Activated CD8-positive, alpha-beta T cell treated with anti-CD3 and anti-CD28 coated beads, Interleukin-2, amount 10 ng/mL, durations not matched to agents 7 days and 5 days (primary cell): ENCODE measurements at places on chromosomes 13 and 19.

DNA sequence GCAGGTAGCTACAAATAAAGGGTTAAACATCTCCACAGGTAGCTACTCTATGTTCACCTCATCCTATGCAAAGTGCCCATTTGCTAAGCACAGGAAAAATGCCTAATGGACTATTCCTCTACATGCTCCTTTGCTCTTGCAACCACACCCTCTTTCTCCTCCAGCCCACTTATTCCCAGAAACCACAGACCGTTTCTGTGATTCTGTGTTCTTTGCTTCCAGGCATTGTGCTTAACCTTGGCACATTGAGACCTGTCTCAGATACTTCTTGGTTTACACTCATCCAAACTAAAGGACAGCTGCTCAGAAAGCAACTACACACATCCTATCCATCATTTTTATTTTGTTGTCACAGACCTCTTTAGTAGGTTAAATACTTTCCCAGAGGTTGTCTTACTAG, 785.0 kb upstream of the MIR17HG start:
- no peak for DNase-seq

GRCh38 chr19:32802840-32803239, 66.7 kb downstream of the SLC7A9 start:
- DNase-seq: no peak

GRCh38 chr13:76438050-76438449, 448.2 kb downstream of the KCTD12 start:
- no peak for DNase-seq

DNA sequence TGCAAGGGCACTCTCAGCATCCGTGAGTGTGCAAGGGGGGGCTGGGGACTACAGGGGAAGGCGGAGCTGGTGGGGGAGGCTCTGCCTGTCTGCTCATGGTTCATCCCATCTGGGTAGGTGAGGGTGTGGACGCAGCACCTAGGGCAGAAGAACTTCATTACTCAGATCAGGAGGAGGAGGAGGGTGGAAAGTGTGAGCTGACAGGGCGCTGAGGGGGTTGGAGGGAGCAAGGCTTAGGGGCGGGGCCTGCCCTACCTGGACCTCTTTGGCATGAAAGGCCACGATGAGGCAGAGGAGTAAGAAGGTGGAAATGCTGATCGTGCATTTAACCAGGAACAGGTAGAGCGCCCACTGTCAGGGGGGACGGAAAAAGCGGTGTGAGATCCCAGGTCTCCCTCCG, 4.5 kb downstream of the KCNN4 start:
- DNase-seq: no peak

- DNase-seq: no peak
Observed at GRCh38 chr19:17543986-17544385, 11.5 kb upstream of the COLGALT1 start.

DNA sequence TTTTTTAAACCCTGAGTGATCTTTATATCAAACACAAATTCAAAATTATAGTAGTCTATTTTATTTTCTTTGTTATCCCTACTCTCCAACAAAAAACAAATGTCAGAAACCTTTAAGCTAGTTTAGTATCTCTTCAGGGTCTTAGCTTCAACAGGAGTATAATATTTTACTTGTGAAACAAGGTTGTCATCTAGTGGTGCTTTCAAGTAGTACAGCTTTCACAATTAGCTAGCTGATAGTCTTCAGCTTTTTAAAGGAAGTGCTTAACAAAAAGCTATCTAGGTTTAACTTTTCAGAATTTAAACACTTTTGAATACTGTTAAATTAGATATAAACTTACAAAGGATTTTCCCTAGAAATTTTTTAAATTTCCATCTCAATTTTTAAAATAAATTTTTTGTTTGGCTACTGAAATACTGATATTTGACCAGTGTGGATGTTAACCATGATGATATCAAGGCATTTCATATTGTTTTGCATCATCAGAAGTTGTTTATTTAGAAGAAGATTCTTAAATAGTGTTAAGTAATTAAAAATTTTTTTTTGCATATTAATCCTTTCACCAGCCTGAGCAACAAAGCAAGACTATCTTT, 34.2 kb downstream of the TDRD3 start:
- DNase-seq: no peak

DNA sequence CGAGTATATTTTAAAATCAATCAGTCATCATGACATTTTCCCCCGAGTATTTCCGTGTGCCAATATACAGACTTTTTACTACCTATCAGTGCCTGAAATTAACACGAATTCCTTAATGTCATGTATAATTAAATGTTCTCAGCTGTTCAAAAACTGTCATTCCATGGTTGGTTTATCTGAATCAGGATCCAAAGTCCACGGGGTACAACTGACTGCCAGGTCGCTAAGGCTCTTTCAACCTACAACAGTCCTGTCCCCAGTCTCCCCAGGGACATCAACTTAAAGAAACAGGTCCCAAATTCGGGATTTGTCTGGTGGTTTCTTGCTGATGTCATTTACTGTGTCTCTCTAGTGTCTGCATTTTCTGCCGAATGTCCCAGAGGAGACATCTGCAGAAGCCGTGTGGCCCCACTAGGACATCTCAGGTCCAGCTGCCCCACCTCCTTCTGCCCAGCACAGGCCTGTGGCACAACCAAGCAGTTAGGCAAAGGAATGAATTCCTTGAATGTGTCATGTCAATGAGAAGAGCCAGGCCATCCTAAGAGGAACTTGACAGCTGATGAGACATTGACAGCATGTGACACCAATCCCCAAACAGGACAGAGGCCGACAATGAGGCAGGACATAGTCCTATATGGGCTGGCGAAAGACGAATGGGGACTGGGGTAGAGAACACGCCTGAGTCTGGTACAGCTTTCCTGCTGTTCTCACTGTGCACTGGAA, 109.5 kb downstream of the STK24 start:
- no peak for DNase-seq

DNA sequence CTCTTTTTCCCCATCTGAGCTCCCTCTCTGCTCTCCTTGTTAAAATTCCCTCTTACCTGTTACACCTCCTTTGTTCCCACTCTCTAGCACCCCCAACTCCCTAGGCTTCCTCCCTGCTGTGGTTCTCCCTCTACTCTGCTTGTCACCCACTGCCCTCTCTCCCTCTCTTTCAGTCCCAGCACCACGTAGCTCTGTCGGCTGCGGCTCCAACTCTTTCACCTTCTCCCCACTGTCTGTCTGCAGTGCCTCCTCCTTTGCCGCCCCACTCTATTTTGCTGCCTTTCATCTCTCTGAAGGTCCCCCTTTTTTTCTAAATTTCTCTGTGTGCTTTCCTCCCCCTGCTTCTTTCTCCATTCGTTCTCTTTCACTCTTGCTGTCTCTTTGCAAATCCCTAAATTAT, 1.1 kb downstream of the ZNF836 start:
- no peak for DNase-seq

DNA sequence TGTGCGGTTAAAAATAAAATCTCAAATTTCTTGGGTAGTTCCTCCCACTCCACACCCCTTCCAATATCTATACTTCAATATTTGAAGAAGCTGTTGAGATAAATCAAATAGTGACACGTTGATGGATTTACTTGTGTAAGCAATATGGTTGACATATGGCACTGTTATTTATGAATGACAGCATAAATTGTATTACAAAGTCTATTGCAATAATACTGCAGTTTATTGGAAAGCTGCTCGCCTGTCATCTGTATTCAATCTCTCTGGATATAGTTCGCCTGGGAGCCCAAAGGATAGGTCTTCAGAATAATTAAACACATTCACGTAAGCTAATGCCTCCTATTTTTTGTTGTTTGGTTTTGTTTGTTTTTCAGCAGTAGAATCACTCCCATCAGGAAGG, 5.0 kb upstream of the ZIC5 start:
- no peak for DNase-seq

- peak; percentile 72 for DNase-seq
Observed at GRCh38 chr19:35216833-35217648, 11.5 kb downstream of the FAM187B start.

GRCh38 chr19:28934631-28935030, 278.3 kb downstream of the UQCRFS1 start:
- no peak for DNase-seq

DNA sequence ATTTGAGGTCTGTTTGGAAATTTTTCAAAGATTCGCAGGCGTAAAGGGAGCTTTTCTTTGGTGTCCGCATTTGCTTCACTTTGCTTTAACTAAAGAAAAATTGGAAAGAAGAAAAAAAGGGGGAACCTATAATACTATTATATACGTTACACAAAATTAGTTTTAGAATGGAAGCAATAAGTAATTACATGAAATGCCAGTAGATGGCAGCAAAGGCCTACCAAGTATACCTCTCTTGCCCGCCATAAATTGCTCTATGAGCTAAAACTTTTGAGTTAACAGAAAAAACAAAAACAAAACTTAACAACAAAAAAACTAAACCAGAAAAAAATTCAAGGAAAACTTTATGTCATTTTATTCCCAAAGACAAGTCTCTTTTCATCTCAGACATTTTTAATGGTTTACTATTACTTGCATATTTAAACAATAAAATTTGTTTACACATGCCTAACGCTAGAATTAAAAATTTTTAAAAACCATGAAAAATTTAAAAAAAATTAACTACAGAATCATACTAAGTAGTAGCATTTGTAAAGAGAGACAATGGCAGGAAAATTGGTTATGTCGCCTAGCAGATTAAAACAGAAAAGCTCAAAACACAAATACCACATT, 271.4 kb downstream of the NALCN start:
- peak; percentile 48 for DNase-seq

DNA sequence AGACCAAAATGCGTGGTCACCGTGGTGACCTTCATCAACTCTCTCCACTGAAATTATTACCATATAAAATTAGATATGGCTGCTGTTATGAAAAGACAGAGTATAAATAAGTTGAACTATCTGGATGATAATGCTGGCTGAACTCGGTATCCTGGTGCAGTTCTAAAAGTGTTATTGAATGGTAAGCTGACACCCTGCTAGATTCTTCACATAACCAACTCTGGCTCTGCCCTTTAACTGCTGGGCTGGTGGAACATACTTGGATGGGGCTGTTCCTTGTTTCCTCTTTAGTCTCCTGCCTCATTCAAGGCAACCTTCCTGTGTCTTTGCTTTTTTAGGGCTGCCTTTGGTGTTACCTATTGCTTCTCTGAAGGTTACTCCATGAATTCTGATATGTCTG, 106.9 kb downstream of the FGF9 start:
- no peak for DNase-seq

DNA sequence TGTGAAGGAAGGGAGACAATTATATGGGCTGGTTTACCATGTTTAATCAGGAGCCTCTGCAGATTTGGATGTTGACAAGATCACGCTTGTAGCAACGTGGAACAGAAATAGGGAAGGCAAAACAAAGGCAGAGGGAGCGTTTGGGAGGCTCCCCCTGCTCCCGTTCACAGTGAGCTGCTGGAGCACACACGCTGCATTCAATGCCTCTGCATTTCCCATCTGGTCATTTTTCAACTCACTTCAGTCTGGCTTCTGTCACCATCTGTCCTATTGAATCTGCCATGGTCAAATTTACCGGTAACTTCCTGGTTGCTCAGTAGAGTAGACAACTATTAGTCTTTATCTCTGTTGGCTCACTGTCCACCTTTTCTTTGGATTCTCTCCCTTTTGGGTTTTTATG, 91.0 kb downstream of the NHLRC3 start:
- DNase-seq: no peak

DNA sequence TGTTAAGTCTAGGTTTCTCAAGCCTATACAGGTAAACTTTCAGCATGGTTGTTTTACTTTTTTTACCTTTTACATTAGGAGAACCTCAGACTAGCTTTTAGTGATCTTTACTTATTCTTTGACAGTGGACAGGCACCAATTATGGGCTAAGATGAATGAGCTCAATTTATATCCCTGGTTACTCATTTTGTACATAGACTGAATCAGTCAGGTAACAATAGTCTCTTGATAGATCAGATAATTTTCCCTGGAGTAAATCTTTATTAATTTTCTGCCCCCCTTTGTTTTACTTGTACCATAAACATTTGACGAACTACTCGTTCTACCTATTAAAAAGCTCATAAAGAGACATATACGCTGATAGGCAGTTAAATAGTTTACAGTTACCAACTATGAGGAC, 22.8 kb downstream of the SPART start:
- DNase-seq: no peak

DNA sequence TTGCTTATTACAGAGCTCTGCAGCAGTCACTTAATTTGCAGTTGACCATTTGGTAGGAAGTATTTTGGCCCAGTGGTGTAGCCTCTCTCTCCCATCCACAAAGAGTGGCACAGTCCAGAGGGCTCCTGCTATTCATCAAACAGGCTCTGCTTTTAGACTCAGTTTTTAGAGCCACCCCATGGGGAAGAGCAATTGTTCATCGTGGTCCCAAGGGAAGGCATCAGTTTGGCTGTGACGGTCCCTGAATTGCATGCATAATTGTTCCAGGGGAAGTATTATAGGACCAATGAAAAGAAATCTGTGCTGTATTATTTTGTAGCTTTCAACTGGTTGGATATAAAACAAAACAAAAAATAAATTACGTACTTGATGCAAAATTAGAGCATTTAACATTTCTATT, 799.0 kb downstream of the DACH1 start:
- DNase-seq: no peak

- DNase-seq: no peak
Observed at GRCh38 chr19:49849433-49850220, 1.3 kb upstream of the PTOV1 start.

DNA sequence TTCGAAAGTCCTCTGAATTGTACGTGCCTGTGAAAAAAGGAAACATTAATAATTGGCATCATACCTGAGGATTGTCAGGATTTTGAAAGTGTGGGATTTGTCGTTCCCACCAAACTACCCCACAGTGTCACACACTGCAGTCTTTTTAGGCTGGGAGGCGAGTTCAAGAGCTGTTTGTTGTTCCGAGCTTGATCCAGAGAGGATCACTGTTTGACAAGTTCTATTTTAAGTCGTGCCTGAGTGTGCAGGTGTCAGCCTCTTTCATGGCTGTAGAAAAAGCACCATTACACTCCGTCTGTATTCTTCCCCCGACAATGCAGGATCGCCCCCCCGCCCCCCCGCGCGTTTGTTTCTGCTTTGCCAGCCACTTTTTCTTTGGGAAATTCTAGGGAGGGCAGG, 635 bp upstream of the NBEA start:
- no peak for DNase-seq

DNA sequence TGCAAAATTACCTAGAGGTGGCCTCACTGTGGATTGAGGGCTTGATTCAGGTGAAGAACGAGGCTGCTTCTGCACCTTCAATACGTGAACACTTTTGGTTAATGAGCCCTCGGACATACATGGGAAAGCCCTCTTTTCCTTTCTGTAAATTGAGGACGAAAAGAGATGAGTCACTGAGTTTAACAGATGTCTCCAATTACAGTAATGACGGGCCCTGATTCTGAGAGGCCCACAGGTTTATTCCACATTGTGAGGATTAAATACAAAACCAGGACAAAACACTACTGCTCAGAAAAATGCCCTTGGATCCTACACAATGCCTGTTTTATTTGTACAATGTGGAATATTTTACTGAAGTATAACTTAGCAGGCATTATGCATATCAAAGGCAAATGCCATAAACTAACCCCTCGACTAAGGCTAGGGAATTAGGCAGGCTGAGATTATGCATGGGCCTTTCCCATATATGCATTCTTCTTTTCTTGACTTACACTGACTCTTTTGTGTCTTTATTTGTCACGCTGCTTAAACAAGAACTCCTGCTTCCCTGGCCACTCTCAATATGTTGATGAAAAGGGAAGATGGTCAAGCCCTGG, 819.9 kb downstream of the OLFM4 start:
- DNase-seq: no peak
